ENCODE measurements at places on chromosomes 6 and 20.

DNA sequence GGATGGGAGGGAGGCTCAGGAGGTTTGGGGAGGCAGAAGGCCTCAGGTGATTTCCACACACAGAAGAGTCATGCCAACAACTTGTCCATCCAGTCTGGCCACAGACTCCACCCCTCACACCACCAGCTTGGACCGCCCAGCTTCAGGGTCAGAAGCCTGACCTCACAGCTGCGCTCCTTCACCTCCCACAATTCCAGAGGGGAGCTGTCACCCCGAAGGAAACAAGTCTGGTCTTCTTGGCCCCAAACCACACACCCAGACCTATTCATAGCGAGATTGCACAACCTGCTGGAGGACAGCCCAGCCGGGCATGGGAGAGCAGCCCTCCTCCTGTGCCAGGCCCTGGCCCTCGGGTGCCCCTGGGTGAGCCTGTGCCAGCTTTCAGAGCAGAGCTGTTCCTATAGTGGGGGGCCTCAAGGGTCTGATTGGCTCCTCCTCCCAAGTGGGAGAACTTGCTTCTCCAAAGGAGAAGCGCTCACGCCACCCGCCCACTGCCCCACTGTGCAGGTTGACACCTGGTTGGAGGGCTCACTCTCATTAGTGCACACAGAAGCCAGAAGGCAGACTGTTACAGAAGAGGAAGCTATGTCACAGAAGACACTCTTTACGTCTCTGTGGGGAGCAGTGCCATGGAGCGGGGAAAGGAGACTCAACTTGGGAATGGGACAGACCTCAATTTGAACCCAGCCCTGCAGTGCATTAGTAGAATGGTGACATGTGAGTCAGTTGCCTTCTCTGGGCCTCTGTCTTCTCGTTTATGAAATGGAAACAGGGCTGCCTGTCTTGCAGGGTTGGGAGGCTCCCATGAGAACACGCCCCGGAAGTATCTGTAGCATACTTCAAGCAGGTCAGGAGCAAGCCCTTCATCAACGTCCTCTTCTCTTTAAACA lies 128.8 kb downstream of the FOXO3 start:
- no peaks in the 10 kb centered on the region for H3K27me3 ChIP-seq
- peaks cover 17% of the 10 kb centered on the region for H3K36me3 ChIP-seq
- DNase-seq, result peak; percentile 96
- no peak overlapping the region for H3K4me3 ChIP-seq
- H3K4me1 ChIP-seq, result peaks cover 46% of the 10 kb centered on the region

- DNase-seq, result no peak
- no peaks in the 10 kb centered on the region for H3K36me3 ChIP-seq
- H3K27ac ChIP-seq, result no peak overlapping the region
- H3K4me3 ChIP-seq, result no peak overlapping the region
- no peaks in the 10 kb centered on the region for H3K27me3 ChIP-seq
Measured at GRCh38 chr6:52074155-52074554, 13.3 kb downstream of the PKHD1 start.

DNA sequence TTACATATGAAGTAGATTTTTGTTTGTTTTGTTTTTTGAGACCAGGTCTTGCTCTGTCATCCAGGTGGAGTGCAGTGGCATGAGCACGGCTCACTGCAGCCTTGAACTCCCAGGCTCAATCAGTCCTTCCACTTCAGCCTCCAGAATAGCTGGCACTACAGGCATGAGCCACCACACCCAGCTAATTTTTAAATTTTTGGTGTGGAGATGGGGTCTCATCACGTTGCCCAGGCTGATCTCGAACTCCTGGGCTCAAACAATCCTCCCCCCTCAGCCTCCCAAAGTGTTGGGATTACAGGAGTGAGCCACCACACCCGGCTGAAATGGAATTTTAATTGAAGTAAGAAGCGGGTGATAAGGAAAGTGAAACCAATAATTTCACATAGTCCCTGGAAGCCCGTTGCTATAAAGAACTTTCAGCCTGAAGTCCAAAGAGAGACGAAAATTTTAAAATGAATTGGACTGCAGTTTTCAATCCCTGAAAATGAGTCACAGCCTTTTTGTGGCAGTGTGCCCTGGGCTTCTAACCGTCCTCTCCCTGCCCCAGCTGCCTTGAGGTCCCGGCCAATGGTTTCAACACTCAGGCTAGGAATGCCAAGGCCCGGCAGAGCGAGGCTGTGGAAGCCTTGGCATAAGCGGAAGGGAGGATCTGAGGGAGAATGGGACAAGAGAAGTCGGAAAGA lies 757 bp downstream of the RAET1E start:
- peak overlapping the region; percentile 44 for H3K4me3 ChIP-seq
- no peaks in the 10 kb centered on the region for H3K27me3 ChIP-seq
- peak overlapping the region; percentile 88 for H3K27ac ChIP-seq
- peaks cover 36% of the 10 kb centered on the region for H3K4me1 ChIP-seq
- DNase-seq, result peak; percentile 96

DNA sequence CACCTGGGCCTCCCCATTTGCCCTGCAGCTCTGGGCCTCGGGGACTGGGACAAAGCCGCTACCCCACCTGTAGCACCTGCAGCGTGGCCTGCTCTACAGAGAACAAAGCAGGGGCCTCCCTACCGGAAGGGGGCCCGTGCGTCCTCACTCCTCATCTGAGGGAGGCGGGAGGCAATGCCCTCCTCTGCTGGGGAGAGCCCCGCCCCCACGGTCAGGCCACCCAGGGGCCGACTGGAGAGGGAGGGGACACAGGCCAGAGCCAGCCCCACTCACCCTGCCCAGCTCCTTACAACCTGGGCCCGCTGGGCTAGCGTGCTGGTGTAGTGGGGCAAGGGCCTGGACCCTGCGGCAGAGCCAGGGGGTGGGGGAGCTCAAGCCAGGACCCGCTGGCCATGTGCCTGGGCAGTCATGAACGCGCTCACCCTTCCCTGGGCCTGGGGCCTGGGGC lies 8.0 kb downstream of the LAMA5 start:
- H3K27me3 ChIP-seq, result no peaks in the 10 kb centered on the region
- peaks cover 5% of the 10 kb centered on the region for H3K36me3 ChIP-seq
- peak overlapping the region; percentile 42 for H3K4me3 ChIP-seq
- DNase-seq, result no peak

GRCh38 chr6:130376936-130377335 lies 11.1 kb downstream of the TMEM200A start:
- no peaks in the 10 kb centered on the region for H3K36me3 ChIP-seq
- no peak for DNase-seq
- no peaks in the 10 kb centered on the region for H3K4me1 ChIP-seq

GRCh38 chr20:49247792-49248191 lies 28.6 kb downstream of the DDX27 start:
- no peaks in the 10 kb centered on the region for H3K4me1 ChIP-seq
- DNase-seq, result no peak
- no peak overlapping the region for H3K27ac ChIP-seq
- H3K36me3 ChIP-seq, result peaks cover 12% of the 10 kb centered on the region

- no peak for DNase-seq
- H3K36me3 ChIP-seq, result no peaks in the 10 kb centered on the region
- no peaks in the 10 kb centered on the region for H3K27me3 ChIP-seq
- H3K4me1 ChIP-seq, result no peaks in the 10 kb centered on the region
- no peak overlapping the region for H3K4me3 ChIP-seq
Measured at GRCh38 chr6:103534814-103535213, 1324.9 kb downstream of the HACE1 start.

- H3K4me3 ChIP-seq, result no peak overlapping the region
- H3K27me3 ChIP-seq, result peaks cover 2% of the 10 kb centered on the region
- DNase-seq, result no peak
- no peak overlapping the region for H3K27ac ChIP-seq
- no peaks in the 10 kb centered on the region for H3K36me3 ChIP-seq
- H3K4me1 ChIP-seq, result no peaks in the 10 kb centered on the region
Measured at GRCh38 chr6:1191141-1191630, 120.7 kb upstream of the FOXQ1 start.

DNA sequence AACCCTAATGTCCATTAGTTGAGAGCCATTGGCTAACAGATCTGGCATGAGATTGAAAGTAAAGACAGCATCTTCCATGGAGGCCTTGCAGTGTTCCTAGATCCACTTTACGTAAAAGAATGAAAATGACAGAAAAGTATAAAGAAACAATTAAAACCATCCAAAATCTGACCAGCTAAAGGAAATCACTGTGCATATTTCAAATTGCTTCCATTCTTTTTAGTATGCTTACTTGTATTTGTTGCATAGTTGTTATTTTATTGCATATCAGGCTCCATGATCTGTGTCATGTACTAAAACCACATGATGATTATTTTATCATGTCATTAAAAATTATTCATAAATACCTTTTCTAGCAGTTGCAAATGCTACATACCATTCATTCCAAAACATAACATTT lies 67.9 kb downstream of the GCLC start:
- H3K4me1 ChIP-seq, result no peaks in the 10 kb centered on the region
- no peak overlapping the region for H3K27ac ChIP-seq
- no peak for DNase-seq
- no peak overlapping the region for H3K4me3 ChIP-seq
- no peaks in the 10 kb centered on the region for H3K36me3 ChIP-seq
- no peaks in the 10 kb centered on the region for H3K27me3 ChIP-seq

DNA sequence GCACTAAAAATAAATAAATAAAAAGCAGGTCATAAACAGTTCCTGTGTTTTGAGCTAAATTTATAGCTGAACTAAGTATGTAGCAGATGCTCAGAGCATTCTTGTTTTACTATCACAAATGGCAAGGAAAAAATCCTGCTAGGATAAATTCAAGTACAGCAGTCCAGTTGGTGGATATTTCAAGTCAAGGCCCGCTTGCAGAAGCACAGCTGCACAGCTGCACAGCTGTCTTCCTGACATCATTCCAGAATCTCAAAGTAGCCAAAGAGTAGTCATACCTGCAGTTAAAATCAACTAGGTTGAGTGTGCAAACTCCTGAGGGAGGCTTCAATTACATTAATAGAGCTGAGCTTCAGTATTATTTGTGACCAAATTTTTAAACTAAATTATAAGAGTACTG lies 297.7 kb upstream of the MANEA start:
- H3K27me3 ChIP-seq, result no peaks in the 10 kb centered on the region
- H3K36me3 ChIP-seq, result no peaks in the 10 kb centered on the region
- H3K27ac ChIP-seq, result no peak overlapping the region

GRCh38 chr6:22888163-22888752 lies 318.9 kb downstream of the HDGFL1 start:
- no peak for DNase-seq
- no peaks in the 10 kb centered on the region for H3K4me1 ChIP-seq
- no peak overlapping the region for H3K27ac ChIP-seq
- no peak overlapping the region for H3K4me3 ChIP-seq
- H3K36me3 ChIP-seq, result no peaks in the 10 kb centered on the region
- H3K27me3 ChIP-seq, result no peaks in the 10 kb centered on the region

- H3K27me3 ChIP-seq, result no peaks in the 10 kb centered on the region
- H3K27ac ChIP-seq, result no peak overlapping the region
- H3K4me1 ChIP-seq, result peaks cover 12% of the 10 kb centered on the region
- no peak overlapping the region for H3K4me3 ChIP-seq
- H3K36me3 ChIP-seq, result no peaks in the 10 kb centered on the region
Measured at GRCh38 chr6:157442291-157442690, 61.3 kb downstream of the ZDHHC14 start.

GRCh38 chr6:40806256-40806864 lies 219.2 kb upstream of the LRFN2 start:
- H3K4me3 ChIP-seq, result no peak overlapping the region
- peaks cover 28% of the 10 kb centered on the region for H3K4me1 ChIP-seq
- no peaks in the 10 kb centered on the region for H3K36me3 ChIP-seq
- no peak overlapping the region for H3K27ac ChIP-seq
- no peaks in the 10 kb centered on the region for H3K27me3 ChIP-seq

- H3K36me3 ChIP-seq, result no peaks in the 10 kb centered on the region
- H3K4me3 ChIP-seq, result no peak overlapping the region
- H3K4me1 ChIP-seq, result no peaks in the 10 kb centered on the region
- H3K27me3 ChIP-seq, result no peaks in the 10 kb centered on the region
Measured at GRCh38 chr20:17304774-17305173, 77.9 kb downstream of the PCSK2 start.

DNA sequence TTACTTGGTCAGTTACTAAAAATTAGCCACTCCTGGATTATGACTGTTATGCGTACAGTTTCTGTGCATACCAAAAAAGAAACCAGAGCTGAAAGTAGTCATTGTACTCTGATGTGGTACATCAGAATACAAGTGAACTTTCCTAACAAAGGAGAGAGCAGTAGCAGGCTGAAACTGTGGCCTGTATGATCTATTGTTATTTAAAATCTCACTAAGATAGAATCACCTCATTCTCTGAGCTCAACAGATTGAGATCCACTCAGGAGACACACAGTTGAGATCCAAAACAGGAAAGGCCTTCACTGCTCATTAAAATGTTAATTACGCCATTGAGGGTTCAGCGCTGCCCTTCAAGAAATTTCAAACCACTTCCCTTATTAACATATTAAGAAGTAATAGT lies 576.4 kb downstream of the LMBRD1 start:
- no peak overlapping the region for H3K27ac ChIP-seq
- no peak for DNase-seq
- H3K36me3 ChIP-seq, result no peaks in the 10 kb centered on the region
- H3K27me3 ChIP-seq, result no peaks in the 10 kb centered on the region

DNA sequence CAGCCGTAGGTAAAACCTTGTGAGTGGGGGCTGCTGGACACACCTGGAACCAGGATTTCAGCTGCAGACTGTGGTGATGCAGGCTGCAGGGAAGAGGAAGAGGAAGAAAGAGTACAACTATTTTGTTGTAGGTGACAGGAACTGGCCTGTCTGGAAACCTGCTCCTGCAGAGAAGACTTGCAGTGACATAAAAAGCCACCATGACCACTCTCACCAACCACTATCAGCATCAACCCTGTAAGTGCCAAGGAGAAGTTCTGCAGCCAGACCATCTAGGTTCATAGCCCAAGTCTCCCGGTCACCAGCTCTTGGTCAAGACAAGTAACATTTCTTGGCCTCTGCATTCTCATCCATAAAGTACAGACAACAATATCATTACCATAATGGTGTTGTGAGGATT lies 91.2 kb downstream of the PREX1 start:
- peaks cover 8% of the 10 kb centered on the region for H3K4me1 ChIP-seq
- no peaks in the 10 kb centered on the region for H3K27me3 ChIP-seq
- no peak overlapping the region for H3K27ac ChIP-seq
- H3K36me3 ChIP-seq, result no peaks in the 10 kb centered on the region
- H3K4me3 ChIP-seq, result no peak overlapping the region
- DNase-seq, result no peak

- DNase-seq, result no peak
- H3K27me3 ChIP-seq, result no peaks in the 10 kb centered on the region
- H3K27ac ChIP-seq, result no peak overlapping the region
- no peak overlapping the region for H3K4me3 ChIP-seq
Measured at GRCh38 chr6:13281686-13282085, 46.7 kb downstream of the TBC1D7 start.

DNA sequence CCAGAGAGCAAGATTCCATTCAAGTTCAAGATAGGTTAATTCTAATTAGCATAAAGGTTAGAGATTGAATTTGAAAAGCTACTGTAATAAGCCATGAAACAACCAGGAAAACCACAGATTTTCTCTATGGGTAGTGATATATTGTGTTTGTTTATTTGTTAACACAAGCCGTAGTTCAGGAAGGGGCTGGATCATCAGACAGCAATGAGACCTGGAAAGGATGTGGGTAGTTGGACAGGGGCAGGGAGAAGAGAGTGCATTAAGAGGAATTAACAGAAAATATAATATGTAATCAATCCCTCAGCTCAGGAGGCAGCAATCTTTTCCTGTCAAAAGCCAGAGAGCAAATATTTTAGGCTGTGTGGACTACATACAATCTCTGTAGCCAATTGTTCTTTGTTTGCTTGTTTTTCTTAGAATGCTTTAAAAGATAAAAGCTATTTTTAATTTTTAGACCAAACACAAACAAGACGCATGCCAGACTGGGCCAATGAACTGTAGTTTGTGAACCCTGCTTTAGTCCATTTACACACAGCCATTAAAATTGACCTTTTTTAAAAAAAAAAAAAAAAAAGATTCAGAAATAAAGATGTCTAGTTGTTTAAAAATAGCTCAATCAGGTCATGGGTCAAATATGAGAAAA lies 398.7 kb upstream of the MARCKS start:
- H3K4me3 ChIP-seq, result no peak overlapping the region
- no peak overlapping the region for H3K27ac ChIP-seq
- H3K36me3 ChIP-seq, result no peaks in the 10 kb centered on the region
- DNase-seq, result no peak

Data from psoas muscle (tissue), 8 donors.